ENCODE measurements at places on chromosomes 2 and 18. TPM values are rescaled to one million over a fixed set of nuclear protein-coding genes. Genes with fewer than 3 reads are reported as not detected.

The NOL4 gene
- total RNA-seq, result not detected

The FKBP1B gene
- 1.9 TPM for total RNA-seq

The ACADL gene
- total RNA-seq, result not detected

GRCh38 chr18:9526458-9526857, 51.1 kb downstream of the RALBP1 start:
- no peak overlapping the region for H3K4me3 ChIP-seq
- peaks cover 53% of the 10 kb centered on the region for H3K36me3 ChIP-seq
- DNase-seq, result no peak
- H3K27ac ChIP-seq, result no peak overlapping the region

DNA sequence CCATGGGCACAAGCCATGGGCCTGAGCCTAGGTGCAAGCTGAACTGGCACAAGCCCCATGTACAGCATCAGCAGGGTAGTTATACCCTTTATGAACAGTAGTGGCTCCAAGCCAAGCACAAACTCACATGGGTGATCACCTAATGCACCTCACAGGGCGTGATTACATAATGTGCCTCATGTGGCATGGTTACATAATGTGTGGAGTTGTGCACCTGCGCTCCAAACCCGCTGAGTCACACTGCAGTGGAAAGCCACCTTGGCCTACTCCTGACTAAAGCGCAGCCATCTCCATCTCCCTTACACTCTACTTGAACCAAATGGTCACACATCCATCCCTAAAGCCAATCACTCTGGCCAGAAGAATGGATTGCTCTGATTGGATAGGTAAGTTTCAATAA, 279.7 kb downstream of the MBD2 start:
- H3K4me1 ChIP-seq, result no peaks in the 10 kb centered on the region
- H3K36me3 ChIP-seq, result no peaks in the 10 kb centered on the region
- no peak overlapping the region for H3K27ac ChIP-seq
- DNase-seq, result no peak
- H3K27me3 ChIP-seq, result no peaks in the 10 kb centered on the region

DNA sequence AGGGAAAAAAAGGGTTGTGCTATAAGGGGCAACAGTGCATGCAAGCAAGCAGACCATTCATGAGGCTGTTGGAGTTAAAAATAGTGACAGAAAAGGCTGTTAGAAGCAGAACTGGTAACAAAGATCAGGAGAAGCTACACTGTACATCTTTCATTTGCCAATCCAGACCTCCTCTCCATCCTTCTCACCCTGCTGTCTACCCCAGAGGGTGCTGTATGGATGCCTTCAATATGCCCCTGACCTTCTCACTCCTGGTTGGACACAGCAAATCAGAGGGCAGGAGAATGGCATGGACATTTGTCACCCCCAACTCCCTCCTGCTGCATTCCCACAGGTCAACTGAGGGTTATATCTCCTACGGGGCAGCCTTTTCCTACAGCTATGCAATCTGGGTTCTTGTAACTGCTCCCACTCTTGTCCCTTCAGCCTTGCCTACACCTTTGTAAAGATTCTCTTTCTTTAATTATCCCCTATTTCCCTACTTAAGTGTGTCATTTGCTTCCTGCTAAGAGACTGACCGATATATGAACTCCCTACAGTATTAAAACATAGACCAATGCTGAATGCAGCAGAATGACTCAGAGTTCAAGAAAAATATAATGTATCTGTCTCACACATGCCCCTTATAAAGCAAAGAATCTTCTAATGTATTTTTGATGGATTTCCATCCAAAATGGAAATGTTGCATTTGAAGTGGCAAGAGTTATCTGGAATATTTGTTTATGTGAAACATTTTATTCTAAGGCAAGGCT, 169.2 kb upstream of the NCKAP5 start:
- no peak overlapping the region for H3K4me3 ChIP-seq
- H3K4me1 ChIP-seq, result no peaks in the 10 kb centered on the region
- no peak for DNase-seq
- no peaks in the 10 kb centered on the region for H3K27me3 ChIP-seq
- no peaks in the 10 kb centered on the region for H3K36me3 ChIP-seq

DNA sequence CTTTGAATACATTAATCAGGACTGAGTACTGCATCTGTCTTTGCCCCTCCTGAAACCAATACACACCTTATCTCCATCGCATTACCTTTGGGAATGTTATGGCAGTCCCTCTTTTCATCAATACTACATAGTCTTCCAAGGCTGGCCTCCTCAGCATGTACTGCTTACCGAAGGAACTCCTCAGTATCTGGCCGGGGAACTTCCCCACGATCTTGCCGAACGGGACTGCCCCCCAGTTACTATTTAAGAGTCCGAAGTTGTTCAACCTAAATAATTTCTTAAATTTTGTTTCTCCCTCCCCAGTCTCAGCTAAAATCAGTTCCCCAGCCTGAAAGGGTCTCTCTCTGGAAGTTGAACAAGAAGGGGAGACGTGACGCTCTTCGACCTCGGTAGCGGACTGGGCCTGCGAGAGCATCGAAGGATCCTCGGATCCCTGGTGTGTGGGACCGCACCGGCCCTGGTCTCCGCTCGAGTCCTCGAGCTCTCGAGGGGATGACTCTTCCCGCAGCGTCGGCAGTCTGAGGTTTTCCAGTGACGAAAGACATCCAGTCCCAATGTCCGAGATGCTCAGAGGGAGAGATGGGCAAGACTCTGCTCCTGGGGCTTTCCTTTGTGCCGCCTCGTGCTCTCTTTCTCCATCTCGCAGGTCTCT, 489 bp downstream of the TRMT61B start:
- peaks cover 14% of the 10 kb centered on the region for H3K36me3 ChIP-seq
- H3K4me1 ChIP-seq, result peaks cover 39% of the 10 kb centered on the region
- peaks cover under 1% of the 10 kb centered on the region for H3K27me3 ChIP-seq
- peak overlapping the region; percentile 99 for H3K27ac ChIP-seq
- DNase-seq, result no peak

DNA sequence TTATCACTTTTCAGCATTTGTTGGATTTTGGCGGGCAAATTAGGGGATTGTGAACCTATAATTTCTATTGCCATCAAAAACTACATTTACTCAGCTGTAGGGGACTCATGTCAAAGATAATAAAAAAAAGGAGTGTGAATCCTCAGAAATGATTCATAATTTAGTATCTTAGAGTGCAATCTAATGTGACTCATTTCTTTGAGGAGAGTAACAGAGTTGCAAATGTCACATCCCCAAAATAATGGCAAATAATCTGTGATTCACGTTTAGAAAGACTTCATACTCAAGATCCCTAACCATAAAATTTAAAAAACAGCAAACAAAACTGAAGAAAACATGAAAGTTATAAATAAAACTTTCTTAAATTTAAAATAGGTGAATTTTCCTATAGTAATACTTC, 373.0 kb downstream of the CDH2 start:
- H3K27ac ChIP-seq, result no peak overlapping the region
- no peaks in the 10 kb centered on the region for H3K4me1 ChIP-seq
- no peaks in the 10 kb centered on the region for H3K36me3 ChIP-seq
- H3K27me3 ChIP-seq, result no peaks in the 10 kb centered on the region
- DNase-seq, result no peak

All from activated CD4-positive, alpha-beta T cell treated with anti-CD3 and anti-CD28 coated beads, Interleukin-2, amount 10 ng/mL, durations not matched to agents 7 days and 5 days (primary cell).